Breast epithelium (tissue), 4 donors: ENCODE measurements at places on chromosomes 4 and X. TPM values are rescaled to one million over a fixed set of nuclear protein-coding genes. Genes with fewer than 3 reads are reported as not detected.

FGFBP2 gene
- total RNA-seq: 6.4 TPM

TIMM17B gene
- total RNA-seq: 35.4 TPM

GCNA gene
- total RNA-seq: 2.3 TPM

USP26 gene
- total RNA-seq: not detected

SOWAHD gene
- total RNA-seq: not detected

ETDA gene
- not detected for total RNA-seq

GRCh38 chr4:5921981-5922380 lies 29.1 kb upstream of the CRMP1 start:
- H3K4me3 ChIP-seq: no peak overlapping the region
- no peak overlapping the region for H3K27ac ChIP-seq
- H3K36me3 ChIP-seq: no peaks in the 10 kb centered on the region
- H3K27me3 ChIP-seq: peaks cover 55% of the 10 kb centered on the region

- no peaks in the 10 kb centered on the region for H3K36me3 ChIP-seq
- H3K4me1 ChIP-seq: no peaks in the 10 kb centered on the region
- DNase-seq: no peak
- H3K27ac ChIP-seq: no peak overlapping the region
- H3K4me3 ChIP-seq: no peak overlapping the region
These were observed 313.3 kb upstream of the NOCT start for GRCh38 chr4:138702190-138702824.

DNA sequence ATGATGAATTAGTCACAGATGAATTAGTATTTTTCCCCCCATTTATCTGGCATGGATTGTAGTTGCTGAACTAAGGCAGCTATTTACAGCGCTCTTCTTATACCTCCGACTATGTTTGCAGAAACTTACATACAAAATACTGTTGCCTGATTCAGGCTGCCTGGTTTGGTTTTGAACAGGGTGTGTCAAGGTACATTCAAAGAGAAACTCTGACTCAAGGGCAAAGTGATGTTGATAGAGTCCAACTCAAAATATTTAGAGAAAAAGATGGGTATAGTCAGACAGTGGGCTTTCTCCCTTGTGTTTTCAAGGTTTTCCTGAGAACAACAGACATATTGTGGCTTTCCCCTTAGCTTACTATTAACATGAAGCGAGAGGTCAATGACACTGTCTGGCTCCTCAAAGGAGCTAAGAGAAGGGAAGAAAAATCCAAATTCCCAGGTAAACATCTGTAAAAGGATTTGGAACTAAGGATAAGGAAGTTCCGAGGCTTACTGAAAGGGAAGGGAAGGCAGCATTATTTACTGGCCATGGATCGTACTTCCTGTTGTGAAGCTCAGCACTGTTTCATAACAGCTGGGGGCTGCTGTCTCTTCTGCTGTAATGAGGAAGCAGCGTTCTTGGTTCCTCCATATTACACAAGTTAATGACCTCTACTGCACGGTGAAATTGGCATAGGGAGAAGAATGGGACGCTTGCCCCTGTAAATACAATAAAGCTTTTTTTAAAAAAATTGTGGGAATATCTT lies 30.9 kb downstream of the FAM9C start:
- H3K4me1 ChIP-seq: no peaks in the 10 kb centered on the region
- no peaks in the 10 kb centered on the region for H3K36me3 ChIP-seq
- H3K4me3 ChIP-seq: no peak overlapping the region
- H3K27me3 ChIP-seq: peaks cover 32% of the 10 kb centered on the region

- H3K4me3 ChIP-seq: no peak overlapping the region
- DNase-seq: no peak
- H3K27me3 ChIP-seq: peaks cover 32% of the 10 kb centered on the region
- H3K27ac ChIP-seq: no peak overlapping the region
These were observed 84.7 kb downstream of the OTC start for GRCh38 chrX:38437093-38437492.

DNA sequence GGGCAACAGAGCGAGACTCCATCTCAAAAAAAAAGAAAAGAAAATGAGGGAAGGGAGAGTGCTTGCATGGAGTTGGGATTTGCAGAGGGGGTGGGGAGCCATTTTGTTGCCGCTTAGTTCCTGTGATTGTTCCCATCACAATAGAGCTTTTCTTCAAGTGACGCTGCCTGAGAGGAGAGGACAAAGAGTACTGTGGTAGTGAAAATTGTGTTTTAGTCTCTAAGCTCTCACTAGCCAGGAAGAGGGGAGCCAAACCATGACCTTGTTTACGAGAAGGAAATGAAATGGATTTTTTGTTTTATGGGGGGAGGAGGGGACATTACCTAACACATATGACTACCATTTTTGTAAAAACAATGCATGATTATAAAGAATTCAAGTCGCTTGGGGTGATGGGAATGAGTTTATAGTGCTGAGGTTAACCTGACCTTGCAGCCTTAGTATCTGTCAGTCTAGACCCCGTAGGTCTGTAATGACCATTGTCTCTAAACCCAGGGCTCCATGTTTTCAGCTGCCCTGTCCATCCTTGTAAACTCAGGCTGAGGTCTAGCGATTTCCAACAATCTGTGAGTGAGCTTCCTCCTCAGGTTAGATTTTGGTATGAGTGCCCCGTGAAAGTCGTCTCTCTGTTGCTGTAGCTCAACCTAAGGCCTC lies 18.8 kb downstream of the SRD5A3 start:
- no peaks in the 10 kb centered on the region for H3K4me1 ChIP-seq
- DNase-seq: no peak
- no peak overlapping the region for H3K27ac ChIP-seq

DNA sequence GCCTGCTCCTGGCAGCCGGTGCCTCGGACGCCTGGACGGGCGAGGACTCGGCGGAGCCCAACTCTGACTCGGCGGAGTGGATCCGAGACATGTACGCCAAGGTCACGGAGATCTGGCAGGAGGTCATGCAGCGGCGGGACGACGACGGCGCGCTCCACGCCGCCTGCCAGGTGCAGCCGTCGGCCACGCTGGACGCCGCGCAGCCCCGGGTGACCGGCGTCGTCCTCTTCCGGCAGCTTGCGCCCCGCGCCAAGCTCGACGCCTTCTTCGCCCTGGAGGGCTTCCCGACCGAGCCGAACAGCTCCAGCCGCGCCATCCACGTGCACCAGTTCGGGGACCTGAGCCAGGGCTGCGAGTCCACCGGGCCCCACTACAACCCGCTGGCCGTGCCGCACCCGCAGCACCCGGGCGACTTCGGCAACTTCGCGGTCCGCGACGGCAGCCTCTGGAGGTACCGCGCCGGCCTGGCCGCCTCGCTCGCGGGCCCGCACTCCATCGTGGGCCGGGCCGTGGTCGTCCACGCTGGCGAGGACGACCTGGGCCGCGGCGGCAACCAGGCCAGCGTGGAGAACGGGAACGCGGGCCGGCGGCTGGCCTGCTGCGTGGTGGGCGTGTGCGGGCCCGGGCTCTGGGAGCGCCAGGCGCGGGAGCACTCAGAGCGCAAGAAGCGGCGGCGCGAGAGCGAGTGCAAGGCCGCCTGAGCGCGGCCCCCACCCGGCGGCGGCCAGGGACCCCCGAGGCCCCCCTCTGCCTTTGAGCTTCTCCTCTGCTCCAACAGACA lies 4.4 kb downstream of the SOD3 start:
- peak overlapping the region; percentile 70 for H3K27ac ChIP-seq
- H3K4me1 ChIP-seq: no peaks in the 10 kb centered on the region
- no peak for DNase-seq
- H3K27me3 ChIP-seq: peaks cover 14% of the 10 kb centered on the region
- H3K36me3 ChIP-seq: no peaks in the 10 kb centered on the region
- peak overlapping the region; percentile 24 for H3K4me3 ChIP-seq

DNA sequence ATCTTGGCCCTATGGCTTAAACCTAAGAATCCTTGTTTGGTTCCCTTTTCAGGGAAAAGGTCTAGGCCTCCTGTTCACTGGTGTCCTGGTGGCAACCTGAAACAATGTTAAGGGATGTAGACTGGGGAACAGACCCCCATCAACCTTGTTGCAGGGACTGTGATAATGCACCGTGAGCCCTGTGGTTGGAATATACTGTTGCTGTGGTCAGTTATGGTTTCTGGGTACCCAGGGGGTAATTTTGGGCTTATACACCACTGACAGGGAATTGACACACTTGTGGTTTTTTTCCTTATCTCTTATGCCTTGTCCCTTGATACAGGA lies 64.0 kb upstream of the WDR1 start:
- DNase-seq: no peak
- H3K4me3 ChIP-seq: no peak overlapping the region
- no peaks in the 10 kb centered on the region for H3K4me1 ChIP-seq
- H3K27me3 ChIP-seq: no peaks in the 10 kb centered on the region
- H3K27ac ChIP-seq: no peak overlapping the region

- no peaks in the 10 kb centered on the region for H3K4me1 ChIP-seq
- no peak overlapping the region for H3K4me3 ChIP-seq
- H3K27ac ChIP-seq: no peak overlapping the region
- no peak for DNase-seq
- H3K27me3 ChIP-seq: no peaks in the 10 kb centered on the region
These were observed 113.0 kb downstream of the DHRSX start for GRCh38 chrX:2387614-2388239.

- no peaks in the 10 kb centered on the region for H3K36me3 ChIP-seq
- H3K4me3 ChIP-seq: no peak overlapping the region
- DNase-seq: no peak
- no peaks in the 10 kb centered on the region for H3K4me1 ChIP-seq
- H3K27ac ChIP-seq: no peak overlapping the region
- H3K27me3 ChIP-seq: no peaks in the 10 kb centered on the region
These were observed 69.9 kb upstream of the TNIP3 start for GRCh38 chr4:121233982-121234381.

GRCh38 chrX:25344161-25344936 lies 328.6 kb upstream of the ARX start:
- H3K27ac ChIP-seq: no peak overlapping the region
- H3K4me1 ChIP-seq: no peaks in the 10 kb centered on the region
- DNase-seq: no peak
- H3K36me3 ChIP-seq: no peaks in the 10 kb centered on the region
- no peak overlapping the region for H3K4me3 ChIP-seq

DNA sequence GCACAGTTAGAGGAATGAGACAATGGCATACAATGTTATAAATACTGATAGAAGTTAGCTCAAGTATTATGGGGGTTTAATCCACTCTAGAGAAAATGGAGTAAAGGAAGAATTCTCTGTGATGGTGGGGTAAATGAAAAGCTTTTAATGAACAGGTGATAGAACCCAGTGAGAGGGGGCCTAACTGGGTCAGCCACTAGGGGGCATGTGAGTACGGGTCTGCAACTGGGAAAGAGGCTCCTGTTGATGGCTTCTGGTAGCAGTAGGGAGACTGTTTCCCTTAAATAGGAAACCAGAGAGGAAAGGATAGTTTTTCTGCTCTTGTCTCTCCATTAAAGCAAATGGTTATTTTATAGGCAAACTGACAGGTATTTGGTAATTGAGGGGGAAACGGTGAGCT lies 132.8 kb upstream of the GPR101 start:
- H3K27ac ChIP-seq: no peak overlapping the region
- no peaks in the 10 kb centered on the region for H3K36me3 ChIP-seq
- no peak overlapping the region for H3K4me3 ChIP-seq
- peaks cover 26% of the 10 kb centered on the region for H3K27me3 ChIP-seq
- no peaks in the 10 kb centered on the region for H3K4me1 ChIP-seq

GRCh38 chr4:113468165-113469022 lies 293.1 kb downstream of the CAMK2D start:
- H3K27ac ChIP-seq: peak overlapping the region; percentile 92
- H3K4me1 ChIP-seq: no peaks in the 10 kb centered on the region
- no peaks in the 10 kb centered on the region for H3K27me3 ChIP-seq
- H3K36me3 ChIP-seq: no peaks in the 10 kb centered on the region

DNA sequence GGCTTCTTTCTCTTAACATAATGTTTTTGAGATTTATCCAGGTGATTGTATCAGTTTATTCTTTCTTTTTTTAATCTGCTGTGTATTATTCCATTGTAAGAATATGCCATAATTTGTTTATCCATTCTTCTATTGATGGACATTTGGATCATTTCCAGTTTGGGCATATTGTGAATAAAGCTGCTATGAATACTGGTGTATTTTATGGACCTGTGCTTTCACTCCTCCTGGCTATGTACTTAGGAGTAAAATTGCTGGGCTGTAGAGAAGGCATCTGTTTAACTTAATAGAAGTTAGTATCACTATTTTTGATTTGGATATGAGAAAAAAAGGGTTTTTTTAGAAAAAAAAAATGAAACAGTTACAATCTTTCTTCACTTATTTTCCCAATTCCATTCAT lies 50.0 kb upstream of the FAM9C start:
- H3K36me3 ChIP-seq: no peaks in the 10 kb centered on the region
- DNase-seq: no peak
- no peaks in the 10 kb centered on the region for H3K4me1 ChIP-seq
- H3K27me3 ChIP-seq: no peaks in the 10 kb centered on the region

- no peaks in the 10 kb centered on the region for H3K36me3 ChIP-seq
- peak; percentile 31 for DNase-seq
- peak overlapping the region; percentile 97 for H3K27ac ChIP-seq
These were observed 876 bp downstream of the KLHL2 start for GRCh38 chr4:165208221-165208652.

DNA sequence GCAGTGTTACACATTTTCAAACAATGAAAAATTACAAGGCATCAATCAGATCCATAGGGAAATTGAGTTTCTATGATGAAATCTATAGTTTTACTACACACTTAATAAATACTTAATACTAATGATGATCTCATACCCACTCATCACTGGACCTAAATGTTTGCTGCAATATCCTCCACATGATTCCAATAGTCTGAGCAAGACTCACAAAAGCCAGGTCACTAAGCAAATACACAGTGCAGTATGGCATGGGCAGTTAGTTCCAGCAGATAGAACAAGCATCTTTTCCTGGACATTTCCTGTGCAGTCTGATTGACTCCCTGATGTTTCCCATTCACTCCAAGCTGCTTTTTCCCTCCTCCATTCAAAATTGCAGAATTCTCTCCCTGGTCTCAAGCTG lies 109.0 kb upstream of the ATOH1 start:
- H3K4me3 ChIP-seq: no peak overlapping the region
- H3K27ac ChIP-seq: no peak overlapping the region
- no peak for DNase-seq
- H3K4me1 ChIP-seq: no peaks in the 10 kb centered on the region

GRCh38 chrX:39760930-39761329 lies 336.8 kb downstream of the BCOR start:
- H3K27me3 ChIP-seq: peaks cover 61% of the 10 kb centered on the region
- no peak for DNase-seq
- no peak overlapping the region for H3K4me3 ChIP-seq

GRCh38 chr4:186096681-186097165 lies 7.8 kb upstream of the FAM149A start:
- no peak for DNase-seq
- H3K4me3 ChIP-seq: no peak overlapping the region
- H3K4me1 ChIP-seq: no peaks in the 10 kb centered on the region
- H3K27me3 ChIP-seq: no peaks in the 10 kb centered on the region
- H3K36me3 ChIP-seq: no peaks in the 10 kb centered on the region

DNA sequence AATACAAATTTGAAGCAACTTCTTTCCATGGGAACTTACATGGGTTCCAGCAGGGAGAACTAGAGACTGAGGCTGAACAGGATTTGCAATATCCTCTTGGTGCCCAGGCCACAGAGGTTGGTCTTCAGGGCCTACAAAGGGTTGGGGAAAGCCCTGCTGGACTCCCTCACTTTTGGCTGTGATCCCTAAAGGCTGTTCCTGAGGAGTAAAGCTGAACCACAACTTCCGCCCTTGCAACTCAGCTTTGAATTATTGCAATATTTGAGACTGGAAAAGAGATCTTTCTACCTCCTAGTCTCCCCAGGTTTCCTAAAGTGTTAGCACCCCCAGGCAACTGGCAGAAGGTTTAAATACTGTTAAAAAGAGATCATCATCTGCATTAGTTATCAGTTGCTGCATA lies 26.9 kb downstream of the DCHS2 start:
- no peaks in the 10 kb centered on the region for H3K36me3 ChIP-seq
- H3K27ac ChIP-seq: no peak overlapping the region
- H3K27me3 ChIP-seq: peaks cover 4% of the 10 kb centered on the region
- H3K4me3 ChIP-seq: no peak overlapping the region
- no peak for DNase-seq
- no peaks in the 10 kb centered on the region for H3K4me1 ChIP-seq
